ENCODE measurements at places on chromosomes 11 and 22.

GRCh38 chr11:13294771-13295579 is 17.4 kb downstream of the BMAL1 start:
- no peak for DNase-seq

- no peak for DNase-seq
Observed at GRCh38 chr11:25876456-25876965, 455.4 kb upstream of the ANO3 start.

GRCh38 chr11:86228269-86229038 is 16.1 kb upstream of the EED start:
- DNase-seq, result no peak

DNA sequence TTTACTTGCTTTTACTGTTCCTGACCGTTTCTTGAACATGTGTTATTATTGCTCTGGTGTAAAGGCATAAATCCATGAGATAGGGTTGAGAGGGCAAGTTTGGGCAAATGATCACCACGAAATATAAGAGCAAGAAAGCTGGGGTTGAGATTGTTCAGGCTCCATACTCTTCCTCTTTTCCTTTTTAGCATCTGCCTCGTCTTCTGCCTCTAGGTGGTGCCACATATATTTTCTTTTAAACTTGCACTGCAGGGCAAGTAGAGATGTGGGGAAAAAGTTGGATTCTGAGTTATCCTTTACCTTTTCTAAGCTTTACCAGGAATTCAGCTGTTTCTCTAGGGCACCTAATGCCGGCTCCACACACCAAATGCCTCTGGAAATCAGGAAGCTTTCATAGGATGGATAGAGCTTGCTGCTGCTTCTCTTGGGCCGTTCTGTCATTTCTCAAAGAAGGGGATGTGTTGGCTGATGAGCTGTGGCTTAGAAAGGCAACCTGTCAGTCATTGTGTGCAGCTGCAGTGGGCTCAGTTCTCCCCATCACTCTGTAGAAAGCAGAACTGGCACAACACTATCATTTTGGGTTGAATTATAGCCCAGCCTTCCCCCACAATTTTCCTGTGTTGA is 98.2 kb downstream of the LDLRAD3 start:
- DNase-seq, result no peak

- DNase-seq, result no peak
Observed at GRCh38 chr11:112400476-112401014, 139.9 kb upstream of the PLET1 start.

- no peak for DNase-seq
Observed at GRCh38 chr22:47166033-47166404, 403.6 kb downstream of the TBC1D22A start.

- DNase-seq, result no peak
Observed at GRCh38 chr11:114081641-114082414, 22.3 kb downstream of the ZBTB16 start.

- no peak for DNase-seq
Observed at GRCh38 chr11:115891581-115891980, 387.4 kb upstream of the CADM1 start.

- DNase-seq, result no peak
Observed at GRCh38 chr11:17554487-17554886, 7.4 kb downstream of the OTOG start.

DNA sequence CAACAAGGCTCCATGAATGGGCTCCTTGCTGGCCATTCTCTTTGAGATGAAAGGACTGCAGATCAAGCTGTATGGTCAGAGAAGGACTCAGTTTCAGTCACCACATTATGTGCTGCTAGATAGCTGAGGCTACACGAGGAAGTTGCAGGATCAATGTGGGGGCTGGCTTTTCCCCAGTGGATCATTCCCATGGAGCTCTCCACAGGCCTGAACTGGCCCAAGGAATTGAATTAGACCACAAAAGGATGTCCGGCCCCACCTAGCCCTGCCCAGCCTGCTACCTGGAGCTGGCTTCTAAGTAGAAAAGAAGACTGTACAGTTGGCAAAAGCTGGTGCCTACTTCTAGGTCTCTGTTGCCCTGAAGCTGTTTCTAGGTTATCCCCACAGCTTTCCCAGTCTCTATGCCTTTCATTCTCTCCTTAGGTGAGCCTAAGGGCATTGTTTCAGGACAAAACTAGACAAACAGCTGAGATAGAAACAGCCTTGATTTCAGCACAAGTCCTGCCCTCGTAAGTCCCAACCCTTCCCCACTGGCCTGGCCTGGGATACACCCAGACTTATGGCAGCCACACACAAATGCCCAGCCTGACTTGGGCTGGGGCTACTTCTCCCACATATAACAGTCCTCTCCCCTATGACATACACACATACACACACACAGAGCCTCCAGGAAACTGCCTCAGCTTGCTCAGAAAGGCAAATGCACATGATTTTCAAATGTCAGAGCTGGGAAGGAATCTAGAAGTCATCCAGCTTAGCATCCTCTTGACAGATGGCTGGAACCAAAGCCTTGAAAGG is 129.1 kb upstream of the NCAM1 start:
- DNase-seq, result no peak

DNA sequence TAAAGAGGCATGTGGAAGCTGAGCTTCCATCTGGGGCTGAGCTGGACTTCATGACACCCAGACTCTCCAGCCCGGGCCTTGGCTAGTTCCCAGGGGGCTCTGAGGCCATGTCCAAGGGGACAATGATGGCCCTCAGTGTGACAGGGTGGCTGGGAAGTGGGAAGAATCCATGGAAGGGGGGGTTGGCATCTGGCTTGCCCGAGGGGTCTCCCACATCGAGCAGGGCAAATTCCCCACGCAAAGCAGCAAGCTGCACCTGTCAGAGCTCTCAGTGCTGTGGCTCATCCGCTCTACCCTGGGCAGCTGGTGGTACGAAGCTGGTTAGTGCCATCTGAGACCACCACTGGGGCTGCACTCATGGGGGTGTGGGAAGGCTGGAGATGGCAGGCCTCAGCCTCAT is 9.4 kb upstream of the AP1B1 start:
- no peak for DNase-seq
